Thyroid gland (tissue), 4 donors: ENCODE measurements at places on chromosomes 6 and 20. TPM values are rescaled to one million over a fixed set of nuclear protein-coding genes. Genes with fewer than 3 reads are reported as not detected.

The FABP7 gene
- not detected for total RNA-seq

The NR2E1 gene
- total RNA-seq = not detected

The LINC00237 gene
- 0.33 TPM for total RNA-seq

The MLIP gene
- 4.2 TPM for total RNA-seq

The HLA-DQB2 gene
- not detected for total RNA-seq

The RBPJL gene
- not detected for total RNA-seq

The TSPO2 gene
- not detected for total RNA-seq

The HLA-DQA1 gene
- 7.6 TPM for total RNA-seq

The PRR18 gene
- 0.67 TPM for total RNA-seq

The C6orf58 gene
- total RNA-seq = not detected

The VARS2 gene
- 17.3 TPM for total RNA-seq

The TMEM170B gene
- 7.1 TPM for total RNA-seq

The TRIM31 gene
- not detected for total RNA-seq

The TNNC2 gene
- not detected for total RNA-seq
